COLO829 (cell line): ENCODE measurements at places on chromosomes 13 and 19.

DNA sequence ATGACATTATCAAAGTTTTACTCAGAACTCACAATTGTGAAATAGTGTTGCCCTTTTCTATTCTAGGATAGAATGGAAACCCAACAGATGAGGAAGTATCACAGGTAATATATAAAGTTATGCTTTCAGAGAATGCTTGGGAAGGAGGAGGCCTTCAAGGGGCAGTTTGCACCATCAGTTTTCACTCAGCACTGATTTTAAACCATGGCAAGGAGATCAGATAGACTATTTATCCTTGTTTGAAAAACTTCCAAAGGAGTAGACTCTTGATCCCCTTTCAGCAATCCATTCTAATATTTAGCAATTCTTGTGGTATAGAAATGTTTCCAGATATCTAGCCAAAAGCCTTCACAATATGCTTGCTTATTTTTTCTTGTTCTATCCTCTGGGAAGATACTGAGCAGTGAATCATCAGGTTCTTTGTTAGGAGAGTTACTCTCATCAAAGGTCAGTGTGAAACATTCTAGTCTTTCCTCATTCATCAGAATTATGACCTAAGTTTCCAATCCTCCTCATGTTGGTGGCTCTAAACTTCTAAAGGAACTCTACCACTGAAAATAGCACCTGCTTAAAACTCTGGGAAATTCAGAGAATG lies 3.8 kb downstream of the GPC6 start:
- DNase-seq, result peak; percentile 42

- DNase-seq, result no peak
Measured at GRCh38 chr19:46620716-46621115, 4.2 kb downstream of the PTGIR start.

- DNase-seq, result no peak
Measured at GRCh38 chr13:22095794-22096193, 424.9 kb downstream of the FGF9 start.

- no peak for DNase-seq
Measured at GRCh38 chr13:101331731-101332130, 84.6 kb downstream of the NALCN start.

GRCh38 chr13:66585669-66586203 lies 644.4 kb downstream of the PCDH9 start:
- peak; percentile 13 for DNase-seq
